CD4-positive, alpha-beta T cell treated with Interleukin-15 for 1 hour (primary cell): ENCODE measurements at places on chromosomes 7 and 10.

- DNase-seq, result no peak
Observed at GRCh38 chr10:34956756-34957155, 133.4 kb downstream of the CUL2 start.

DNA sequence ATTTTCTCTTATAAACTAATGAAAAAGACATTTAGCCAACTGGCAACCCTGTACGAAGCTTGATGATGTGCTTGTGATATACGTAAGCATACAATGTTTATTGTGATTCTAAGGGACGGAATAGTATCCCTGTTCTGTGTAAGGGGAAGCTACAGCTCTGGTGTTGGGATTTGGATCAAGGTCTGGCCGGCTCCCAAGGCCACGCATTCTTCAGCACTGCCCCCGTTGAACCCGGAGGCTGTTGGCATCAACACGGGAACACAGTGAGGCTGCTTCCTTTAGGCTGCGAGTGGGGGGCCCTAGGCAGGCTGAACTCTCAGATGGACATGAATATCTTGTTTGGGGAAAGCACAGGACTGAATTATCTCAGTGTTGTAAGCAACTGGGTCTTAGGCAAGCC lies 180.6 kb downstream of the CAMK1D start:
- DNase-seq, result no peak

GRCh38 chr10:117647306-117647705 lies 104.8 kb downstream of the EMX2 start:
- no peak for DNase-seq

- no peak for DNase-seq
Observed at GRCh38 chr10:79061441-79062315, 7.1 kb upstream of the ZMIZ1 start.

DNA sequence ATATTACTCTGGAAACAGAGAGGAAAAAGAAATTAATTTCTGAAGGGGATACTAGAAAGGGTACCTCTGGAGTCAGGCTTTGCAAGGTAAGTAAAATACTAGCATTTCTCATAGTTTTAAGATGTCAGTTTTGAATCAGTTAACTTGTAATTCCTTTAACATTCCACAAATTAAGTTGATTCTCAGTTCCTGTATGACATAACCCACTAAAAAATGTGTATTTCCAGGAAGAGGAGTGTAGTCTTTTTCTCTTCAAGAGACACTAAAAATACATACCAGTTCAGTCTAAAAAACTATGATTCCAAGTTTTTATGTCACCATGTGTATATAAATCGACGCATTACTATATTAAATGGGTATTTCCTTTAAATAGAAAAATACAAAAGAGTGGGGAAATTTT lies 113.2 kb downstream of the CDK6 start:
- no peak for DNase-seq

- no peak for DNase-seq
Observed at GRCh38 chr10:22635650-22636049, 78.7 kb downstream of the PIP4K2A start.

DNA sequence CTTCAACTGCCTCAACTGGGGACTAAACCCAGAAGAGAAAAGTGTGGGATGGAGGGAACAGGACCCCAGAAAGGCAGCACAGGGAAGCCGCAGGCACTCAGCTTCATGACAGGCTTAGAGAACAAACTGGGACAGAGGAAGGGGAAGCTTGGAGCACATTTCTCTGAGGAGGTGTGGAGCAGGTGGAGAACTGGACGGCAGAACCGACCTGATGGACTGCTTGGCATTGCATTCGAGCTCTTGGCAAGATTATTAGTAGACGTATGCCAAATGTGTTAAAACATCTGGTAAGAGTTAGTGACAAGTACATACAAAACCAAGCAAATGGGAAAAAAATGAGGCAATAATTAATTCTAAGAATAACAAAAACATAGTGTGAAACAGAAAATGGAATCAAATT lies 335.7 kb downstream of the SFMBT2 start:
- no peak for DNase-seq

GRCh38 chr7:55026867-55027490 lies 8.2 kb downstream of the EGFR start:
- no peak for DNase-seq

GRCh38 chr7:2719007-2719406 lies 31.0 kb downstream of the AMZ1 start:
- peak; percentile 66 for DNase-seq

DNA sequence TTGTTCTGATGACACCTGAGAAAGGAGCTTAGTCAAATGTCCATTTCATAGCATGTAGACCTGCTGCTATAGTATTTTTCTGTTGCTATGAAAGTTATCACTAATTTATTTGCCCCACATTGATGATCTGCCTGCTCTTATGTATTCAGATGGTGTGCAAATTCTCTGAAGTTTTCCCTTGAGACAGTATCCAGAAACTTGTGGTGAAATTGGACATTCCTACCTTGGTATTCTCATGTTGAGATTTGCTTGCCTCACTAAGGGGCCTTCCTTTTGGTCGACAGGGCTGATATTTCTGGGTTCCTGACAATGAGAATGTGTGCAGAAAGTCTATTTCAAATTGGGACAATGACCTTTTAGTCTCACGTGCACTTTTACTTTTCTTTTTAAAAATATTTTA lies 253.2 kb upstream of the FZD8 start:
- DNase-seq, result no peak

GRCh38 chr7:138645284-138645683 lies 55.9 kb downstream of the SVOPL start:
- no peak for DNase-seq
